ENCODE measurements at places on chromosomes 1 and 21.
A peak's percentile ranks its signal among the peaks of the same experiment; 100 is the strongest.

DNA sequence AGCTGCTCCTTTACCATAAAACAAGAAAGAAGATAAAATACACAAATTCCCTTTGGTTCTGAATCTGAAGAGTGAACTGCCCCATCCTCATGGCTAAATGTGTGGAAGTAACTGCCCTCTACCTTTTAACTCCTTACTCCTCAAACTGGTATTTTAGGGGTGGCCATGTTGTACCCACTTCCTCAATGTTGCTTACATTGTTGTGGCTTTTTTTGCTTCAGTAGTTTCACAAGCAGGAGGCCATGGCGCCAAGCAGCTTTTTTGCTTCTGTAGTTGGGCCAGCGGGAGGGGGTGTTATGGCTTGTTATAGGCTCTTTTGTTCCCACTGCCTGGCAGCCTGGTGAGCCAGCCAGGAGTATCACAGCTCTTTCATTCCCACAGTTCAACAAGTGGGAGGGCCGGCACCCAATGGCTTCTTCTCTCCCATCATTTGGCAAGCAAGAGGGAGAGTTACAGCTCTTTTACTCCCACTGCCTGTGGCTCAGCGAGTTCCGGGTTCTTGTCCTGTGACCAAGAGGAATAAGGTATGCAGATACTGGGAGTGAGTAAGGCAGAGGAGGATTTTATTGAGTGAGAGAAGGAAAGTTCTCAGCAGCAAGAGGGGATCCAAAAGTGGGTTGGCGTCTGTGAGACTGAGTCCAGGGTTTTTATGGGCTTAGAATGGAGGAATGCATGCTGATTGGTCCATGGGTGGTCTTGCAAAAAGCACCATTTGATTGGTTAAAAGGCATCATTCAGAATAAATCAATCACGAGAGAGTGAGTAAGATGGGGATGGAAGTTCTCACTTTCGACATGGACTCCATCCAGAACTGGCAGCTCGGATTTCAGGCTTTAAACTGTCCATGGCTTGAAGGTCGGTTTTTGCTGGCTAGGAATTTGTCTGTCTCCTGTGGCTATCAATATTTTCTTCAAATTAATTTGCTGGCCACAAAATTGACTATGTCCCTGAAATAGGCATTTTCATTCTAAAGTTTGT lies 429.6 kb downstream of the HLX start:
- no peak for DNase-seq

- DNase-seq: no peak
Measured at GRCh38 chr1:204578867-204579664, 62.9 kb downstream of the MDM4 start.

- no peak for DNase-seq
Measured at GRCh38 chr1:41476807-41477361, 7.6 kb downstream of the EDN2 start.

DNA sequence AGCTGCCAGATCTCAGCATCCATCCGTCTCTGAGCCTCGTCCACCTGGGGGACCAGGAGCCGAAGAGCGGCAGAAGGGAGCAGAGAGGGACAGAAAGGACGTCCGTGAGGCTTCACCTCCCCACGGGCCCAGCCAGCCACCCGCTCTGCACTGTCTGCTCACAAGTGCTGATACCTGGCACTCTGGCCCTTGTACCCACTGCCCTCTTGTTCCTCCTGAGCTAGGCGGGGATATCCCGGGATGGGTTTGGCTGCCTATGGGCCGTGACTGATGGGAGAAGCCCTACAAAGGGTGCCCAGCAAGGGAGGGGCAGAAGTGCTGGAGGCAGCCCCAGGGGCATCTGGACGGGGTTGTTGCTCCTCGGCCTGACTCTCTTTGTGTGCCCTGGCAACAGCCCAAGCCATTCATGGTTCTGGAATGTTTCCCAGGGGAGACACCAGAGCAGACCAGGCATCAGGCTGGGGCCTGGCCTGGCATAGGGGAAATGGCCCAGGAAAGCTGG lies 57.6 kb downstream of the LDLRAD2 start:
- no peak for DNase-seq

GRCh38 chr1:196009362-196009761 lies 598.9 kb downstream of the KCNT2 start:
- no peak for DNase-seq

DNA sequence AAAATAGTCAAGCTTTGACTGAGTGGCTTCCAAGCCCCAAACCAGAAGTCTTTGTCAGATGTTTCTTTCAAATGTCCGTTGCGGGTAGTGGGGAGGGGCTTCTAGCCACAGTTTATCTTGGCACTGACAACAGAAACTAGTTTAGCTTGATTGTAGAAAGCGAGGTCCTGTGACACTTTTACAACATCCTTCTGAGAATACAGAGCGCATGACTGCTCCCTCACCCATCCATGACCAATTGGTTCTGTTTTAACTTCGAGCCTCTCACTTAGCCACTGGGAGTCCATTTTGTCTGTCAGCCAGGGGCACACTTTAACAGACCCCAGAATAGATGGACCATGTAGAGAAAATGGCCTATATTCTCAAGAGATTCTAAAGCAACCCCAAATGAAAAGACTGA lies 199.2 kb upstream of the ST6GALNAC5 start:
- no peak for DNase-seq

GRCh38 chr1:180632326-180633056 lies 669 bp downstream of the XPR1 start:
- DNase-seq: peak; percentile 49

GRCh38 chr1:68314151-68314780 lies 81.9 kb upstream of the WLS start:
- DNase-seq: no peak

DNA sequence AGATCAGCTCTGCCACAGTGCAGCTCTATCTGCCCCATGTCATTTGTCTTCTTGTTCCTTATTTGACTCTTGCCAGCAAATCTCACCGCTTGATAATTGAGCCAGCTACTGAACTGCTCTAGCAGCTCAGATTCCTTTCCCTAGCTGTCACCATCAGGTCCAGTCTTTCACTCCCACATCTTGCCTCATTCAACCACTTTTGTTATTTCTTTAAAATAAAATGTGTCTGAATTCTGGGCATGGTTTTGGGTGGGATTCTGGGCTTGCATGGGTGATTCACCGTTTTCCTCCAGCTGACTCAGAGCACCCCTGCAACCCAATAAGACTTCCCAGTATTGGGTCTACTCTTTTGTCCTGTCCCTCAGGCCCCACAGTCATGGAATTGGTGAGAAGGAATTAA lies 215.7 kb downstream of the DSCAM start:
- no peak for DNase-seq

DNA sequence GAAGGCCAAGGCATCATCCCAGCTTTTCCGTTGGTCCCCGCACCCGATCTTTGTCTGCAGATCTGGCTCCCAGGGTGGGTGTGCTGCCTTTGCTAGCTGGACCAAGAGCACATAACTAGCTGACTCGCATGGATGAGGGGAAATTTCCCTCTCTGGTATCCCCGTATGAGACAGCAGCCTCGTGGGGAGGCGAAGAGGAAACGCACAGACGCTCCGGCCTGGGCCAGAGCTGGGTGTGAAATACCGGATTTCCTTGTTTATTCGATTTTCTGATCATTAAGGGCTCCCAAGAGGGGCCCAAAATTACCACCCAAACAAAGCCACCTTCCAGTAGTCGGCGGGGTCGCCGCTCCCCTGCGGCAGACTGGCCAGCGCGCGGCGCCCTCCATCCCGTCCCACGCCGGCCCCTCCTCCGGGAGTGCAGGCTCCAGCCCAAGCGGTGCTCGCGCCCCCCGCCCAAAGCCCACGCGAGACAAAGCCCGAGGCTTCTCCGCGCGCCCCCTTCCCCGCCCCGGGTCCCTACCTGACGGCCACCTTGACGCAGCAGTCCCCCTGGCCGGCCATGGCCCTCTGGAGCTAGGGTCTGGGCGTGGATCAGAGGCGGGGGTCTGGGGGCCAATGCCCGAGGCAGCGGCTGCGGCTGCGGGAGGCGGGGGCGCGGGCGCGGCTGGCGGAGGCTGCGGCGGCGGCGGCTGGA lies 546 bp downstream of the KIF21B start:
- no peak for DNase-seq

- DNase-seq: no peak
Measured at GRCh38 chr1:202282025-202282371, 59.7 kb downstream of the UBE2T start.
